ENCODE measurements at places on chromosomes 3 and 15.

- DNase-seq = no peak
Measured at GRCh38 chr3:20751296-20751695, 565.3 kb upstream of the SGO1 start.

GRCh38 chr3:22959593-22959992, 243.5 kb upstream of the UBE2E2 start:
- DNase-seq = no peak

DNA sequence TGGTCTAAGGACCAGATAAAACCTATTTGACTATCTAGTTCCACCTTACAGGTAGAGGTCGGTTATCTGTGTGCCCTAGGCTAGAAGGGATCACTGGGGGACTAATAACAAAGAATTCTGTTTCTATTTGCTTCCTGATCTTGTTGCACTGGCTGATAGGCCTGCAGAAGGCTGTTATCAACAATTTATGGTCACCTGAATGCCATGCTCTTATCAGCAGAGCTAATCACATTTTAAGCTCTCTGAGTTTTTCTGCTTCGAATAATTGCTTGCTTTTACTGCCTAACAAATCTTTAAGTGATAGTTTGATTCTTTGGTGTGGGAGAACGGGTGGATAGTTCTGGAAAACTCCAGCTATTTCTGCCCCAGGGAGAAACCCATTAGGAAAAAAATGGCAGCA, 263.1 kb downstream of the PDZRN3 start:
- DNase-seq = no peak

DNA sequence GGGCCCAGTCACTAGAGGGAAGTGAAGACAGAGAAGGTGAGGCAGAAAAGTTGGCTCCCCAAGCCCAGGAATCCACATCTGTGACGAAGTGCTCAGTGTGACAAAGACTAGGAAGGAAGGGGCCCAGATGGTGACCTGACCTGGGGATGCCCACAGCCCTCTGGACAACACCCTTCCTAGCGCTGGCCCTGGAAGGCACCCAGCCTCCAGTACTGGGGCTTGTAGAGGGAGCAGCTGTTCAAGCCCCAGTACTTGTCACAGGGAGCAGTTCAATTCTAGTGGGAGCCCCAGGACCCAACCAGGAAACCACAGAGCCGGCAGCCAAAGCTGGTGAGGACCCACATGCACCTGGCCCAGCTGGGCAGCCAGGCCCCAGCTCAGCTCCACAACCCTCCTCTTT, 190.8 kb downstream of the XXYLT1 start:
- DNase-seq = no peak

DNA sequence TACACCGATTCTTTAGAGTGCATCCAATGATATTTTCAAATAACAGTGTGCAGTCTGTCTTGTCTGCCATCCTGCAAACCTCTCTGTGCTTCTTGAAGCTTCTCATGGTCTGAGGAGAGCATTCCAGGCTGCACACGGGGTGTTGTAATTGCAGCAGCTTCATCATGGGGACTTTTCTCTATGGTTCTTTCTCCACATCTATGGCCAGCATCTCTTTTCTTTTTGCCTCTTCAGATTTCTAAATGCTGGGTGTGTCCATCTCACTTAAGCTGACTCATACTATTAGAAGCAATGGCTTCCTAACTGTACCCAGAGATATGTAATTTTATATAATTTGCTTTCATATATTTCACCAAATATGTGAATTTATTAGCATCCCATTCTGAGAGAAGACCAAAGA, 63.8 kb upstream of the EPHB3 start:
- DNase-seq = no peak

- DNase-seq = no peak
Measured at GRCh38 chr15:34434627-34435305, 2.8 kb downstream of the GOLGA8A start.

DNA sequence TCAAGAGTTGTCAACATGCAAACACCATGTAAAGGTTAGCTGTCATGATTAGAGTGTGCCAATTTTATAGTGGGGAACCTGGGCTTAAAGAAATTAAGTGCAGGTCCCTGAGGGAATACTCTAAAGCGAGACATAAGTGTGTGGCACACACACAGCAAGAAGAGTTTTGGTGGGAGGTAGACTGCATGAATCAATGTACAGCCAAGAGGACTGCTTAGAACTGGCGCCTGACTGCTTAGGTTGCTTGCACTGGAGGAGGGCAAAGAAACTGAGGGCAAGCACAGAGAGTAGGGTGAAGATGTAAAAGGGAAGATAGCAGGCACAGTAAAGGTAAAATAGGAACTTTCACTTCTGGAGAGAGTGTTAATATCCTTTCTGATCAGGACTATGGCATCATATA, 184.9 kb downstream of the SOX2 start:
- no peak for DNase-seq

- DNase-seq = no peak
Measured at GRCh38 chr15:80090879-80091503, 31.5 kb downstream of the ZFAND6 start.

DNA sequence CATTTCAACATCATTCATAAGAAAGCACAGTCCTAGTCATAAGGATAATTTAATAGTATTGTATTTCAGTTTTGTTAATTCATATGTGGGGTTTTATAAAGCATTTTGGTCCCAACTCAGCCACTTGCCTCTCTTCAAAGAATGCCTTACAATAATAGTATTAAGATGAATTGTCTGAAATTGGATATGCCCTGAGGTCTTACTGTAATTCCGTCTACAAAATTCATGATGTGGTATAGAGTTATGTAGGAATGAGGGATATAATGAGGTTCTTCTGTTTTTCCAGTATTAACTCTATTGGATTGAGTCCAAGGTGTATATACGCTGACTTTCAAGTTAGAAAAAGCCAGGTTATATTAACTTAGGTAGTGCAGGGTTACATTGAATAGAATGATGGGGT, 177.0 kb downstream of the GOLIM4 start:
- DNase-seq = no peak

GRCh38 chr3:197830967-197831313, 39.9 kb downstream of the LRCH3 start:
- DNase-seq = no peak

DNA sequence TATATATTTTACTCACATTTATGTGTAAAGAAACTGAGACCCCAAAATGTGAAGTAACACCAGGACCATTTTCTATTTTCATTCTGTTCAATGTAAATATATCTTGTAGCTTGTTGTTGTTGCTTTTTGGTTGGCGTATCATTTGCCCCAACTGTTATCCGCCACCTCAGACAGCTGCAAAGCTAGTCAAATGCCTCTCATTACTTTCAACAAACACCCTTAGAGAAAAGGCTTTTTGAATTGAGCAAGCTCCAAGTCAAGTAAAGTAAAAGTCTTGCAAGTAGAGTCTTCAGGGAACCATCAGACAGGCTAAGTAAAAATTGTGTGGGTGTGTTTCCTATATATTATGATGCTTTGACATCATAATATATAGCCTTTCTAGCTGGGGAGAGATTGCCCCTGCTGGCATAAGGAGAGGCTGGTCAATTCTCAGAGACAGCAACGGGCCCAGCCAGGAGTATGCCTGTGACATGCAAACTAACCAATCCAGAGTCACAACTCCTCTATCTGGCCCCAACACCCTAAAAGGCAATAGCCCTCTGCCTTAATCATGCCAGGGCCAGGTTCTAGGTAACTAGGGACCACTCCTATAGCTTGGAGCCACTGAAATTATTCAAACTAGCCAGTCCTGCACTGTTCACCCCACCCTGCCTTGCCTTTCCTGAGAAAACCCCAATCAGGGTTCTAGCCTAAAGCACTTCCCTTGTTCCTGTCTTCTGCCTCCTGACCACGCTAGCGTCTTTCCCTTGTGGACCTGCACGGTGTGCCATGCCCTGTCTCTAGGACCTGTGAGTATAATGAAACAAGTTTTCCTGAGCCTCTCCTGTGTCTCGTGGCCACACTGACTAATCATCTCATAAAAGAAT, 75.6 kb downstream of the RAD18 start:
- no peak for DNase-seq

GRCh38 chr3:153927107-153927506, 194.1 kb upstream of the ARHGEF26 start:
- no peak for DNase-seq

DNA sequence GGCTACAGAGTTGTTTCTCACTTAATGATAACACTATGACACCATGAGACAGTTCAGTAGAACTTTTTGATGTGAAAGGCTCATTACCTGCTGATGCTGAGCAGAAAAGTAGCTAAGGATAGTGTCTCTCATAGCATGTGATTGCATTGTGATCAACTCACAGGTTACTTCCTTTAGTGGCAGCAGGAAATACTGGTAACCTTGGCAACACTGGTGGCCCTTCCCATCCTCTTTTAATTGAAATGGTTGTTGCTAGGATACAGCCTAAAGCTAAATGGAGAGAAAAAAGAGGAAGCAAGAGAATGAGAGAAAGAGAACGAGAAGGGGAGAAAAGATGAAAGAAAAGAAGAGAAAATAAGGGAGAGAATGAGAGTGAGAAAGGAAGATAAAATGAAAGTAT, 204.7 kb upstream of the GAP43 start:
- DNase-seq = no peak

GRCh38 chr3:81452418-81452817, 309.0 kb downstream of the GBE1 start:
- DNase-seq = no peak

DNA sequence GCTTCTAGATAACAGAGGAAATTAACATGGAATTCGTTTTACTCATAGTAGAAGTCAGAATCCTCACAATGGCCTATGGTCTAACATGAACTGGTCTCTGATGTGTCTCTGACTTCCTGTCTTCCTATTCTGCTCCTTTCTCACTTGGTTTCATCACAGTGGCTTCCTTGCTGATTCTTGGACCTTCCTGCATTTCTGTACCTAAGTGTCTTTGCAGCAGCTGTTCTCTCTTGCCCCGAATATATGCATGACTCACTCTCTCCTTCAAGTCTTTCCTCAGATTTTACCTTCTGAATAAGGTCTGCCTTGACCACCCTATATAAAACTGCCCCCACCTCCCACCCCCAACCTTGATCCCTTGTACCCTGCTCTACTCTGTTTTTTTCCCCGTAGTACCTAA, 14.1 kb downstream of the ARL13B start:
- no peak for DNase-seq

DNA sequence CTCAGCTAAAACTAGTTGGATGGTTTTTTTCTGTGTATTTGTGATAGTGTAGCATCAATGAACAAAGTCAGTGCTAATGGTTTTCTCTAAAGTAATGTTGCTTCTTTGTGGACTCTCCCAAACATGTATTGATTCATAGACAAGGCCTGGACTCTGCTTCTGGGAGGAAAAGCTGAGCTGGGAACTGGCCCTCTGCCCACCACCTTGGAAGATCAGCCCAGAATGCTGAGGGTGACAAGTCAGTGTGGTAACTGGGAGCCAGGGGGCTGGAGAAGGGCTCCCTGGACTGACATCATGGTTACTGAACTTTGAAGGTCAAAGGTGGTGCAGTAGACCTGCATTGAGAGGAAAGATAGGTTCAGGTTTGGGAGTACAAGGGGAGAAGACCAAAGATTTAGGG, 3.0 kb downstream of the ARHGAP31 start:
- no peak for DNase-seq

DNA sequence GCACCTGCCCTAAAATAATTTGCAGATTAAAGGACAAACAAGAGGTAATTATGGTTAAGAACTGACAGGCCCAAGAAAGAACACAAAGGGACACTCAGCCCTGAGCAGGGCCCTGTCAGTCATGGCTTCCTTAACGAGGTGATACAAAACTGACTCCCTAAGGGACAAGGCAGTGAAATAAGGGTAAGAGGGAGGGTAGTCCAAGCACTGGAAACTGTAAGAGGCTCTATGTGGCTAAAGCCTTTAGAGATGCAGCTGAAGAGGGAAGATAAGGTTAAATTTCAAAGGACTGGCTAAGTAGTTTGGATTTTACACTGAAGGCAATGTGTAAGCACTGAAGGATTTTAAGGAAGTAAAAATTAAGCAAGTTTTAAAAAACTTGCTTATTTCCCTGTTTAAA, 3.9 kb downstream of the ATR start:
- no peak for DNase-seq

DNA sequence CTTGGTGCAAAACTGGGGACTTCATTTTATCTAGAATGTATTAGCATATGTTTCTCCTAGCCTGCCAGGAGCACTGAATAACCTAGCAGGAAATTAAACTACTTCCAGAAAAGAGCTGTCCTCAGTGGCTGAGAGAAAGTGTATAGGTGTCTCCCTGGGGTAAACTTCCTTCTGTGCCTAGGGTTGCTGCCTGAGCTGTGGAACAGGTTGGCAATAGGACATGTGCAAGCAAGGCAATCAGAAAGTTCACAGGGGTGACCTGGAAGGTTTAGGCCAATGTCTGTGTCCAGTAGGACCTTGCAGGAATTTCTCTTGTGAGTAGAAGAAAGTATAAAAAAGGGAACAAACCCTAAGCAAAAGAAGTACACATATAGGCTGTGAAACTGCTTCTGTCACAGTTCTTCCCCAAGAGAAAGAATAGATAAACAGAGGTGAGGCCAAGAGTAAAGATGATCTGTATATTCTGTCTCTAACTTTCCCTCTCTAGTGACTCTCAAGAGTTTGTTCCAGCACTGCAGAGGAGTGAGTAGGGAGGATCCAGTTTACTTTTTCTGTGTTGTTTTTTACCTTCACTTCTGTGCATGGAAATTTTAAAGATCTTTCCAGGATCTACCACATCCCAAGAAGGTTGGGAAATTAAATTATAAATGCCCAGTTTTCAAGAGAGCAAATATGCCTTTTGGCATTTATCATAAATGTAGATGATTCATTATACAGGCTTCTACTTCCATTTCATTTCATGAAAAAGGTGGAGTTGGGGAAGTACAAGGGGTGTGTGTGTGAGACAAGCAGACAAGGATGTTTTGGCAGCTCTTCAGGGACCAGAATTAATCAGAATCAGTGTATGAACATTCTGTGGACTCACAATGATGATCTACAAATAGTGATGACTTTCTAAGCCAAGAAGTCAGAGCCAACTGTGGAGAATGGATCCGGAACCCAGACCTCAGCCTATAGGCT, 155.2 kb downstream of the RBPMS2 start:
- DNase-seq = no peak

- no peak for DNase-seq
Measured at GRCh38 chr15:100895721-100896120, 16.1 kb downstream of the ALDH1A3 start.

DNA sequence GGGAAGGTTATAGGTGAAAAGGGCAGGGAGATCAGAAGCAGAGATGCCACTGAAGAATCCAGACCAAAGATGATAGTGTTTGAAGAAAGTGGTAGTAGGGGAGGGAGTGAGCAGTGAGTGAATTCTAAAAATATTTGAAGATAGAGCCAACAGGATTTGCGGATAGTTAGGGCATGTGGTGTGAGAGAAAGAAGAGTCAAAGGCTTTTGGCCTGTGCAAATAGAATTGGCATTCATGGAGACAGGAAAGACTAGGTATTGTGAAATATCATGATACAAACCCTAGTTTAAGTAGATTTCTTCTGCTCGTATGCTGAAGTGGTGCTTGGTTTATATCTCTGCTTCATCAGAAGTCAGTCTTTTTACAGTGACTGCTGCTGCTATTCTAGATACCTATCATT, 224.2 kb upstream of the CFAP20DC start:
- DNase-seq = no peak

DNA sequence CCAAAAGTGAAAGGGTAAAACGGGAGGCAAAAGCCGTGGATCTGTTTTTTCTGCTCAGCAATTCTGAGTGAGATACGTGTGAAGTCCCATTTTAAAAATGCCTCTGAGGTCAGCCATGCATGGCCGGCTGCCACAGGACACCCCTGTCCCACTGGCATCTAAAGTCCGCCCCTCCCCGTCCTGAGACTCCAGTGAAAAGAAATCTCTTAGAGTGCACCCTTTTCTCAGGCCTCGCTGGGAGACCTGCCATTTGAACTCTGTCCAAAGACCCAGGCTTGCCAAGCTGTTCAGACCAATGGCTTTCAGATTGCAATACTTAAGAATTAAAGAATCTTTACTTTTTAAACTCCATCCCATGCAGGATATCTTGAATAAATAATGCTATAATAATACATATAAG, 61.0 kb upstream of the SLC24A5 start:
- no peak for DNase-seq

GRCh38 chr3:16723978-16724377, 118.8 kb upstream of the DAZL start:
- DNase-seq = no peak

All from effector CD4-positive, alpha-beta T cell (primary cell).